ENCODE measurements at places on chromosomes 2 and 18.

DNA sequence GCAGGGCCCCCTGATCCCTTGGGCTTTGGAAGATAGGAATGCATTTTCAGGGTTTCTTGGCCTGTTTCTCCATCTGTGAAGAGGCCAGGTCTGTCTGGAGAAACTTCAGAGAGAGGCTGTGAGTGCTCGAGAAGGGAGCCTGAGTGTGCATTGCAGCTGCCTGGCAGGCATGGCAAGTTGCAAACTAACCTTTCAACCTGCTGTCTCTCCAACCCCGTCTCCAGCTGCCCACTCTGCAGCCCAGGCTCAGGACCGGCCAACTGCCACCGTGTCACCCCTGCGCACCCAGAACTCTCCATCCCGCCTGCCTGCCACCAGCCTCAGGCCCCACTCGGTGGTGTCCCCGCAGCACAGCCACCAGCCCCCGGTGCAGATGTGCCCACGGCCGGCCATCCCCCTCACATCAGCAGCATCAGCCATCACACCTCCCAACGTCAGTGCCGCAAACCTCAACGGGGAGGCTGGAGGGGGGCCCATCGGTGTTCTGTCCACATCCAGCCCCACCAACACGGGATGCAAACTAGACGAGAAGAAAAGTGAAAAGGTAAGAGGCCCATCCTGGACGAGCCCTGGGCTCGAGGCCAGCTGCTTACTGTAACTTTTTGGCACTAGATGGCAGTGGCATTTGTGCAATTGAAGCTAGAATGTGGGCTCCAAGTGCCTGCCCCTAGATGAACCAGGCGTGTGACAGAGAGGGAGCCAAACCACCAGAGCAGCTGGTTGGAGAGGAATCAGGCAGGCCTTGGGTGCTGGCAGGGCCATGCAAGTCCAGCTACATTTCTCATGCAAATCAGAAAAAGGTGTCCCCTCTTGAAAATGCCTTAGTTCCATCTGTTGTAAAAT lies 164.6 kb downstream of the SEPTIN10 start:
- peaks cover 15% of the 10 kb centered on the region for H3K27me3 ChIP-seq
- H3K36me3 ChIP-seq, result peaks cover 9% of the 10 kb centered on the region
- no peak overlapping the region for H3K27ac ChIP-seq

- no peaks in the 10 kb centered on the region for H3K27me3 ChIP-seq
- H3K27ac ChIP-seq, result peak overlapping the region; percentile 95
- peaks cover 15% of the 10 kb centered on the region for H3K36me3 ChIP-seq
- H3K4me3 ChIP-seq, result peak overlapping the region; percentile 69
- peaks cover 41% of the 10 kb centered on the region for H3K4me1 ChIP-seq
- DNase-seq, result no peak
Measured at GRCh38 chr2:65231121-65231520, 3.5 kb downstream of the ACTR2 start.

- no peaks in the 10 kb centered on the region for H3K27me3 ChIP-seq
- no peak overlapping the region for H3K4me3 ChIP-seq
- DNase-seq, result no peak
Measured at GRCh38 chr2:117967977-117968718, 45.7 kb downstream of the CCDC93 start.

GRCh38 chr2:65351948-65352595 lies 80.3 kb downstream of the SPRED2 start:
- peaks cover 22% of the 10 kb centered on the region for H3K4me1 ChIP-seq
- H3K27ac ChIP-seq, result no peak overlapping the region
- peaks cover 4% of the 10 kb centered on the region for H3K36me3 ChIP-seq
- no peak for DNase-seq
- H3K4me3 ChIP-seq, result peak overlapping the region; percentile 16

DNA sequence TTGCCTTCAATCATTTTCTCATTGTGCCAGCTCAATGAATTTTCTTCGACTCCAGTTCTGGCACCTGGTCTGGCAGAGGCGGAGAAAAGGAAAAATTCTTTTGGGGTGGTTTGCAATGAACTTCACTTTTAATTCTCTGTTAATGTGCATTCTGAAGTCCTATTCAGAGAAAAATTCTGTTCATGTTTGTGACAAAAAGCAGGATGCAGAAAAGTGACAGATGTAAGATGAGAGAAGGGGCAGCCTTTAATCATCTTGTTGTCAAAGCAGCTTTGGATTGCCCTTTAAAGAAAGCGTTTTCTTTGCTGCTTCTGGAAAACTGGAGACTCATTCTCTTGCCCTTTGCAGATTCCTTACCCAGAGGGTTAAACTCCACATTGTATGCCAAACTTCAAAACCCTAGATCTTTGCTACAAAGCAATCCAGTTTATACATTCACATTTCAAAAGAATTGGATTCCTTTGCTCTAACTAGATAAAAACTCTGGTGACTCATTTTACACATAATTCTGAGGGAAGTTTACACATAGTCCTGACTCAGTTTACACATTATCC lies 94.6 kb upstream of the CAVIN2 start:
- no peak overlapping the region for H3K4me3 ChIP-seq
- no peak overlapping the region for H3K27ac ChIP-seq
- H3K4me1 ChIP-seq, result no peaks in the 10 kb centered on the region

- no peak overlapping the region for H3K27ac ChIP-seq
- no peaks in the 10 kb centered on the region for H3K36me3 ChIP-seq
- peaks cover under 1% of the 10 kb centered on the region for H3K4me1 ChIP-seq
- no peak overlapping the region for H3K4me3 ChIP-seq
- DNase-seq, result no peak
Measured at GRCh38 chr2:215745331-215745730, 268.0 kb downstream of the MREG start.

DNA sequence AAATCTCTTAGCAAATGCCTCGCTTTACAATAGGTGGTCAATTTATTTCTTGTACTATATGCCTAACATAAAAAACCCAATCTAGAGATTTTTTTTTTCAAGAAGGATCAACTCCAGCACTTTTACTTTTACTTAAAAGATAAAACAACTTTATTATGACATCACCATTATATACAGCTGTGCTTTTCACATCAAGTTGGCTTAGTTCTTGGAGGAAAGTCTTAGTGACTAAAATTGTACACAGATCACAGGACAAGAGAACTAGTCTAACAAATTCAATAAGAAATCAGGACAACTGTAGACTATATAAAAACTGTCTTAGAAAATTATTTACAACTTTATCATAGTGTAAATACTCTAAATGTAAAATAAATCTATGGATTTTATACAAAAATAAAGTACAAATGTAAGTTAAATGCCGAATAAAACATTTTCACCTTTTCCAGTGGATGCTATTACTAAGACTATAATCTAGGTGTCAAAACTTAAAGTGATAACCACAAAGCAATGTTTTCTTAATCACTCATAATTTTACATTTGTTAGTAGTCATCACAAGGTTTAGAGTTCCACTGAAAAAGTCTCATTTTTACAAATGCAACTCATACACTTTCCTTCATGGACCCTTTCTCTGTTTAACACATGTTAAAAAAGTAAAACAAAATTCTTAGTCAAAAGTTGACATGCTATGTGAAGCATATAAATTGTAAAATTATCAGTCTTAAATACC lies 5.4 kb upstream of the CD302 start:
- H3K4me3 ChIP-seq, result no peak overlapping the region
- peaks cover 4% of the 10 kb centered on the region for H3K4me1 ChIP-seq
- peaks cover 10% of the 10 kb centered on the region for H3K36me3 ChIP-seq
- DNase-seq, result no peak
- H3K27me3 ChIP-seq, result peaks cover 4% of the 10 kb centered on the region

DNA sequence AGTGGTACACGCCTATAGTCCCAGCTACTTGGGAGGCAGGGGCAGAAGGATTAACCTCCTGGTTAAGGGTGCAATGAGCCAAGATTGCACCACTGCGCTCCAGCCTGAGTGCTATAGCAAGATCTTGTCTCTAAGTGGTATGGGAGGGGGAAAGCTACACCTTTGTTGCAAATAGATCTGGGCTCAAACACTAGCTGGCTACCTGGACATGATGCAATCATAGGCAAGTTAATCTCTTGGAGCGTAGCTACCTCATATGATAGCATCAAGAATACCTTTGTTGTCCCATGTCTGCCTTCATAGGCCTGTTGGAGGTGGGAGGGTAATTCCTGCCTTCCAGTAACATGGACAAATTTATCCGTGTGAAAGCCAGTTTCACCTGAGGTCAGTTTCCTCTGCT lies 15.7 kb downstream of the KLHL29 start:
- H3K4me1 ChIP-seq, result peaks cover 3% of the 10 kb centered on the region
- no peak overlapping the region for H3K27ac ChIP-seq
- no peak overlapping the region for H3K4me3 ChIP-seq
- H3K27me3 ChIP-seq, result peaks cover 14% of the 10 kb centered on the region
- no peaks in the 10 kb centered on the region for H3K36me3 ChIP-seq
- DNase-seq, result no peak

GRCh38 chr2:11478899-11479605 lies 13.1 kb upstream of the E2F6 start:
- DNase-seq, result no peak
- peaks cover 6% of the 10 kb centered on the region for H3K4me1 ChIP-seq
- H3K36me3 ChIP-seq, result no peaks in the 10 kb centered on the region
- peaks cover 42% of the 10 kb centered on the region for H3K27me3 ChIP-seq

- DNase-seq, result no peak
- H3K4me1 ChIP-seq, result no peaks in the 10 kb centered on the region
- no peaks in the 10 kb centered on the region for H3K27me3 ChIP-seq
- peaks cover 6% of the 10 kb centered on the region for H3K36me3 ChIP-seq
- no peak overlapping the region for H3K27ac ChIP-seq
Measured at GRCh38 chr2:19312949-19313348, 45.5 kb downstream of the OSR1 start.

DNA sequence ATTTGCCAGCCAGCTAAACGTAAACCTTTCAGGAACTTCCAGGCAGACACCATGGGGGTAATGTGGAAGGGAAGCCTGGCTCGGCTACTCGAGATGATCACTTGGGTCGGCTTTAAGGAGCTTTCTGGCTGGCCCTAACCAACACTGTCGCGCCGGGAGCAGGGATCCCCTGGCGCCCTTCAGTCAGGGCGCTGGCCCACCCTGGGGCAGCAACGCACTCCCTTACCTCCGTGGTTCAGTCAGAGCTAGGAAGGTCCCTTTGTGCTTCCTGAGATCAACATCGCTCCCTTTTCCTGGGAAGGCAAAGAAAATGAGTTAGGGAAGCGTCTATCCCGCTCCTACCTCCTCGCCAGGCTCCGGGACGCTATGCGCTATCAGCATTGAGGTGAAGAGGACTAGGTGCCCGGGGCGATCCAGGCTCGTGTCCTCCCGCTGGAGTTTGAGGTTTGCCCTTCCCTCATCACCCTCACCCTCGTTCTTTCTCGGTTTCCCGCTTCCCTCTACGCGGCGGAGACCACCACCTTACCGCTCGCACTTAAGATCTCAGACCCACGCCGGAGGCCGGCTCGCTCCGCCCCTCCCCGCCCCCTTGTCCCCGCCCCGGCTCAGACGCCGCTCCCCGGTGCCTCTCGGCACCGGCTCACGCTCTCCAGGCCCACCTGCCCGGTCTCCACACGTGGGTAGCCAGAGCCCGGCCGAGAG lies 449 bp upstream of the ATRAID start:
- H3K27ac ChIP-seq, result peak overlapping the region; percentile 100
- peak overlapping the region; percentile 99 for H3K4me3 ChIP-seq
- peaks cover 12% of the 10 kb centered on the region for H3K36me3 ChIP-seq
- no peak for DNase-seq
- no peaks in the 10 kb centered on the region for H3K27me3 ChIP-seq

DNA sequence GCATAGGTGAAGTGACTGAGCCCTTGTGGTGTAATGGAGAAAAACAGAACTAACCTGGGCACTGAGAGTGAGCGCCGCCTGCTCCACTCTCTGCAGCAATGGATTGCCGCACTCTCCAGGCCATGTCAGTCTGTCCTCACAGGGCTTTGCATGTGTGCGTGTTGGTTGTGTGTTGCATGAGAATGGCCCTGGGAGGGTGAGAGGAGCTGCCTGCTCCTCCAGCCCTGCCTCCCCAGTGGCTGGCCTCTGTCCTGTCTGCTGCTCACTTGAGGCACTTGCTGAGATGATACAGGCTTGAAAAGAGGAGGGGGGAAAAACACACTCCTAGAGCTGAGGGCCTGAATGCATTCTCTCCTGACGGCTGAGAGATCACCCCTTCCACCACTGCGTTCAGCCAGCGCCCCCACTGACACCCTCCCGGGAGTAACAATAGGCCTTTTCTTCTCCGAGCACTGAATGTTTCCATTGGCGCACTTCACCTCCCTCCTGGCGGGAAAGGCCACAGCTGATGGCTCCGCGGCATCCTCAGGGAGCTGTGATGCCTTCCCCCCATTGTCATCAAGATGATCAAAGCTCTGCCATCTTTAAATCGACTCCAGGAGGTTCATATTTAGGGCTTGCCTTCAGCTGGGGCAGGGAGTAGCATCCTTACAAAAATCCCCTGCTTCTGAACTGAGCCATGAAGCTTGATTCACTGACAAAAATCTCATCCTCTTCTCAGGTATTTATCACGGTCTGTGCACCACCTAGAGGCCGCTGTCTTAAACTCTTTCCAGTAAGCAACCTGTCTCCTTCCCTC lies 49.9 kb upstream of the DAPL1 start:
- H3K4me3 ChIP-seq, result no peak overlapping the region
- no peaks in the 10 kb centered on the region for H3K36me3 ChIP-seq
- peaks cover 6% of the 10 kb centered on the region for H3K4me1 ChIP-seq
- peaks cover 31% of the 10 kb centered on the region for H3K27me3 ChIP-seq
- DNase-seq, result no peak
- H3K27ac ChIP-seq, result no peak overlapping the region

DNA sequence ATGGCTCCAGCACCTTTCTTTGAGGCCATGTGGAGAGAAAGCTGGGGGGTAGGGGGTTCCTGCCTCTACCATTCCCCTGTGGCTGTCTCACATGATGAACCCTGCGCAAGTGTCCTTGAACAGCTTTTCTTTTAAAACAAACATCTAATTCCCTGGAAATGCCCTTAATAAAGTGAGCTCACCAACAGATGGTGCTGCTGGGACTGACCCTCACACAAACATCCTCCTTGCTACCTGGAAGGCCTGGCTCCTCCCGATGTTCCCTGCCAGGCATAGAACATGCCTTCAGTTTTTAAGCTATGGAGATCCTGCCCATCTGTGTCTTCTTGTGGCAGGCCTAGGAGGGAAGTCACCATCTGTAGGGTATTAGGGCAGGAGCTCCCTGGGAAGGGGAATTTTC lies 60.7 kb upstream of the GATA6 start:
- H3K4me1 ChIP-seq, result peaks cover 4% of the 10 kb centered on the region
- no peak for DNase-seq
- H3K36me3 ChIP-seq, result no peaks in the 10 kb centered on the region
- no peak overlapping the region for H3K27ac ChIP-seq

- DNase-seq, result no peak
- no peak overlapping the region for H3K27ac ChIP-seq
- H3K36me3 ChIP-seq, result no peaks in the 10 kb centered on the region
Measured at GRCh38 chr2:118643294-118643693, 204.2 kb downstream of the EN1 start.

GRCh38 chr2:156739301-156739700 lies 303.1 kb downstream of the GPD2 start:
- no peak overlapping the region for H3K27ac ChIP-seq
- H3K27me3 ChIP-seq, result no peaks in the 10 kb centered on the region
- H3K4me3 ChIP-seq, result no peak overlapping the region
- H3K4me1 ChIP-seq, result no peaks in the 10 kb centered on the region

GRCh38 chr2:102103992-102104871 lies 38.3 kb upstream of the IL1R1 start:
- DNase-seq, result peak; percentile 66
- peak overlapping the region; percentile 73 for H3K4me3 ChIP-seq
- H3K4me1 ChIP-seq, result peaks cover 26% of the 10 kb centered on the region
- peaks cover 4% of the 10 kb centered on the region for H3K36me3 ChIP-seq
- peak overlapping the region; percentile 49 for H3K27ac ChIP-seq
- H3K27me3 ChIP-seq, result peaks cover 45% of the 10 kb centered on the region
